Foreskin melanocyte (primary cell): ENCODE measurements at places on chromosomes 4 and X.

DNA sequence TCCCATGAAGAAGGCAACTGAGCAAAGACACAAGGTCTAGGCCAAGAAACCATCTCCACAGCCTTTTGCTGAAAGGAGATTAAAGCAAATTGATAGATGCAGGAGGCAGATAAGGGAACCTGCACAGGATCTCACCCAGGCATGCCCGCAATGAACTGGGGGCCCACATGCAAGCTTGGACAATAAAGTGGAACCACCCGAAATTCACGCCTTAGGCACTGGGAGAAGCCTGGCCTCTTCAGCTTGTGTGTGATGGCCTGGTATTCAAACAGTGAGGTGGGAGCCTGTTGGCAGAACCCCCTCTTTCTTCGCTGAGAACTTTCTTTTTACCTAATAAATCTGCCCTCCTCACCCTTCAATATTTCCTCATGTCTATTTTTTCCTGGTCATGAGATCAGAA lies 213.2 kb downstream of the NR3C2 start:
- DNase-seq, result no peak

GRCh38 chr4:152613841-152614721 lies 65.7 kb downstream of the TMEM154 start:
- no peak for DNase-seq

DNA sequence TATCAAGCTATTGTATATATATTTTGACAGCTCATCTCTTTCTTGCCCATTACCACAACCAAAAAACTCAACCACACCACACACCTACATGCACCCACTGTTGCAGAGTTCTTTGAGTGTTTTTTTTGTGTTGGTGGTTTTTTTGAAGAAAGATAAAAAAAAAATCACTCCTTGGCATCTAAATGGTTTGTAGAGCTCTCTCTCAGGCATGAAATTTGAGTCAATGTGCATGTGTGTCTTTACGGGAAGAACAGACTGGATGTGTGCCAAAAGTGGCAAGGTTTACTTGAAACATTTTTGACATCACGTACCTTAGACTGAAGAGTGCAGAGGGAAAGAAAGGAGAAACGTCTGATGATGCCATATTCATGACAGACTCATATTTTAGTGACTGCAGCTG lies 154.2 kb downstream of the FHIP1A start:
- no peak for DNase-seq

DNA sequence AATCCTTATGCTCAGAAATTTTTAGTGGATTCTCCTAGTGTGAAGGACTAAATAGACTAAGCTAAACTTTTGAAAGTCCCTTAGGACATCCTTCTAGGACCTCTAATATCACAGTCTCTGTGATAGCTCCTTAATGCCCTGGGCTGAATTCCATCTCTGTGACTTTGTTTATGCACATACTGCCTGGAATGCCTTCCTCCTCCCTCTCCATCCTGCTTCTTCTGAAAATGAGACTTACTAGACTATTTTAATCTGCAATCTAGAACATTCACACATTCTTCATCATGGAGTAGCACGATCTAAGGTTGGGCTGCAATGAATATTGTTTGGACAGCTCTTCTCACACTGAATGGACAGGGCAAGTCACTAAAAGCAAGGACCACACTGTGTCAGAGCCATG lies 65.0 kb upstream of the MSX1 start:
- DNase-seq, result no peak

DNA sequence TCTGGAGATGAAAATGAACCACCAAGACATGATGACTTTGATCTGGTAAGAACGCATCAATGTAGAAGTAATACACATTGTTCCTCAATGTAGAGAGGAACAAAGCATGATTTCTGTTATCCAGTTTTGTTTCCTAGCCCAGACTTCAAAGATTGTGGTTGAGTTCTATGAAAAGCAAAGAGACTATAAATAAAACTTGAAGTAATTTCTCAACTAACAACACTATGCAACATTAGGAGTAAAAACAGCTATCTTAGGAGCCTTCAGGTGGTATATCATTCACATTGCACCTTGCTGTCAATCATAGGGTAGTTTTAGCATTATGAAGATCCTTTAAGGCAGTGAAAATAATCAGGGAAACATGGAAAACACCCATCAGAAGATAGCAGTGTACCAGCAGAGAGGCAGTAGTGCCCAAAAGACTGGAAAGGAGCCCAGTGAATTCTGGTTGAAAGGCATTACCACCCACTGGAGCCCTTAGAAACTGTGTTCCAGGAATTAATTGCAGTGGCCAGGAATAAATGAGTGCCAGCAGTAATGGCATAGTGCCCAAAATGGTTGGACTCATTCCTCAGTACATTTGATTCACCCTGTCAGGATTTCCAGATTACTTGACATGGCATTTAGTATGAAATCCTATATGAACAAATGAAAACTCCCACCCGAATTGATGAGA lies 300.7 kb upstream of the CXXC4 start:
- DNase-seq, result no peak

DNA sequence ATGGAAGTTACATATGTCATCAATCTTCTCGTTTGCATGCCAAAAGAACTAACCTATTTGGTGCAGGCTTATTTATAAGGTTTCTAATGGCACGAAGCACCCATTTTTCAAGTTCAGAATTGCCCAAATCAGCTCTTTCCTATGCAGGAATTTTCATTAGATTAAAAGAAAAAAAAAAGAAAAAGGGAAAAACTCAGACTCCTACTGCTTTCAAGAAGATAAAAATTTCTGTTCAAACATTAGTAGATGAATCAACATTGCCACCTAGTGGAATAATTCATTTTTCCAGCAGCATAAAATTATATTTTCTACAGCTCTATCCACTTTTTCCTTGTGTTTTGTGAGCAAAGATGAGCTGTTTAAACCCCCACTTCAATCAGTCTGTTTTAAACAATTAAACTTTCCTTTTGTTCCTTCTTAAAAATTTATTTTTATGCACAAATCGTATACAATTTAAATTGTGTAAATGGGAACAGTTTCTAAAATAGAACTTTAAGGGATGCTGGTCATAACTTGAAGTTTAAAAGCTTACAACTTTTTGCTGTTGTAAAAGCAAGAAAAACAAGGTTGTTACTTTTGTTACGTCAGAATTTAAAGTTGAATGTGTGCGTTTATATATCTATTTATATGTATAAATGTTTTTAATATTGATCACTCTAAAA lies 309.9 kb downstream of the ARAP2 start:
- peak; percentile 24 for DNase-seq

GRCh38 chrX:39692796-39693195 lies 405.0 kb downstream of the BCOR start:
- no peak for DNase-seq

DNA sequence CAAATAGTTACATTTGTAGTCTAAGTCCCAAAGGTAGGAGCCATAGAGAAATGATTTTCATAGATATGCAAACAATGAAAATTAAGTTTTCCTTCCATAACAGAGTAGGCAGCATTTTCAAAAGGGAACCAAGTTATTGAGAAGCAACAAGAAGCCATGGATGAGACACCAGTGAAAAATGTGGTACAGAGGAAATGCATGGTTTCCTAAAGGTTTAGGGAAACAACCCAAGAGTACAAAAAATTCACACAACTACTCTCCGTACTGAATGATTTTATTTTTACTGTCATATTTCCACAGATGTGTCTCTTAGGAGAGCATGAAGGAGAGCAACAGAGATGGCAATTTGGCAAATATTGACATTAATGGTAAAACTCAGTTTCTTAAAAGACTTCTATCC lies 1408.9 kb upstream of the PCDH7 start:
- DNase-seq, result no peak

- no peak for DNase-seq
Observed at GRCh38 chr4:187218705-187219245, 495.1 kb upstream of the FAT1 start.

DNA sequence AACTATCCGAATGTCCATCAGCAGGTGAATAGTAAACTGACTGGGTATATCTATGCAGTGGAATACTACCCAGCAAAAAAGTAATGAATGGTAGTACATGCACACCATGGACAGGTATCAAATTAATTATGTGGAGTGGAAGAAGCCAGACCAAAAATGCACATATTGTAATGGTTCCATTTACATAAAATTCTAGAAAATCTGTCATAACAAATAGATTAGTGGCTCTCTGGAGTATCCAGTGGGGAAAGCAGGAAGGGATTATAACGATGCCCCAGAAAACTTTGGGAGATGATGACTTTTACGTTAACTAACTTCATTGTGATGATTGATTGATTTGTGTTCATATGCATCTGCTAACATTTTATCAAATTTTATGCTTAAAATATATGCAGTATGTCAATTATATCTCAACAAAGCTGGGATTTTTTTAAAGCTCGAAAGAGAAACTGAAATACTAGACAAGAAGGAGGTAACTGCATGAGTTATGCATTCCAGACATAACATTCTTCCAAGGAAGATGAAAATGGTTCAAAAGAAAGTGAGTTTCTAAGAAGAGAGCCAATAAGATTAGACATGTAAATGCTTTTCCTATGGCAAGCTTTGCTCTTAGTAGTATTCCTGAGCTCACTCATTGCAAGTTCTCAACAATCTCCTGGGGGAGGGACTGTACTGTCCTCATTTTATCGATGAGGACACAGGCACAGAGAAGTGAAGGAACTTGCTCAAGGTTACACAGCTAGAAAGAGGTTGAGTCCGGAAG lies 58.6 kb upstream of the MSX1 start:
- no peak for DNase-seq

GRCh38 chrX:123171781-123172180 lies 12.3 kb upstream of the GRIA3 start:
- DNase-seq, result no peak

GRCh38 chr4:155005395-155006090 lies 202.9 kb upstream of the NPY2R start:
- no peak for DNase-seq

DNA sequence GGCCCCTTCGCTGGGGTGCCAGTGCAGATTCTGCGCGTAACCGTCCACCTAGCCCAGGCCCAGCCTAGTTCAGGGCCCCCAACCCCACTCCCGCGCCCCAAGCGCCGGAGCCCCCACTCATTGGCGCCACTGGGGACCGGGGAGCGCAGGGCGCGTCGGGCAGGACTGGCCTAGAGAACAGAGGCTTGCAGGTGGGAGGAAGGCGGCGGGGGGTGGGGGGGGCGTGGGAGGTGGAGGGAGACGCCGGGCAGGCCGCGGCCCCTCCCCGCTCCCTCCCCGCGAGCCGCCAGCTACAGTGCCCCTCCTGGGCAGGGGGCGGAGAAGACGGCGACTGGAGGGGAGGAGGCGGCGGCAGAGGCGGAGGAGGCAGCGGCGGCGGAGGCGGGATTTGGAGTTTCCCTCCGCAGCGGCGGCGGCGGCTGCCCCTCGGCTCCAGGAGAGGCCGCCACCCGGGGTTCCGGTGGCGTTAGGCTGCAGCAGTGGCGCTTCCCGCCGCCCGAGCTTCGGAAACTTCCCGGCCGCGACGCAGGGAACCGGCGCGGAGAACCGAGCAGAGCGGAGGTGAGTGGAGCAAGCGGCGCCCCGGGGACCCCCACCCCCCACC lies 4.8 kb upstream of the DUSP9 start:
- no peak for DNase-seq

DNA sequence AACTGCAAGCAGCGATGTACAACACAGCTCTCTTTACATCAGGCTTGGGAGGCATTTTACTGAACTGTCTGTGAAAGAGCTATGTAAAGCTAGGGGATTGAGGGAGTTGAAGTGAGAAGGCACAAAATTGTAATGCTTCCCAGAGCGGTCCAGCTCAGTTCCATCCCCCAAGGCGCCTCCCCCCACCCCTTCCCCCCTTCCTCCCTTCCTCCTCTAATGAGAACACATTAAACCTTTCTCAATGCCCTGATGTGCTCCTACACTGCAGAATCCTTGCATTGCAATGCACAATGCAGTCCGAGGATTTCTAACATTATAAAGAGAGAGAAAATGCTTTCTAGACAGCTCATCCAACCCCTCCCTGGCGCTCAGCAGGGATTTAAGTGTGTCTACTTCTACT lies 73.9 kb downstream of the CXXC4 start:
- no peak for DNase-seq

- DNase-seq, result no peak
Observed at GRCh38 chr4:183304538-183304937, 15.5 kb downstream of the CLDN22 start.

DNA sequence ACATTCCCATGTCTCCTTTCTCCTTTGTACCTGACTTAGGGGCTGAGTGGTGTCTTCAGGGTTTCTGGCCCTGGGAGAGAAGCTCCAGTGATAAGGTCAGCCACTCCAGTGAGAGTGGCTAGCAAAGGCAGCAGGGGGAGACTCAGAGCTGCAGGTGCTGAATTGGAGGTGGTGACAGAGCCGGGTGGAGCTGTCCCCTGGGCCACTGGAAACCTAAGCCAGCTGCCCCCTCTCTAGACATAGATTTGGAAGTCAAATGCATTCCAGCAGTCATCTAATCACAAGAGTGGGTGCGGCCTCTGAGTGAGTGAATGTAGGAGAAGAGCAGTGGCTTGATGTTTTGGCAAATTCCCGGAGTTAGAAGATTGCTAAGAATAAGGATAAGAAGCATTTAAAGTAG lies 28.5 kb downstream of the TRIM2 start:
- no peak for DNase-seq

DNA sequence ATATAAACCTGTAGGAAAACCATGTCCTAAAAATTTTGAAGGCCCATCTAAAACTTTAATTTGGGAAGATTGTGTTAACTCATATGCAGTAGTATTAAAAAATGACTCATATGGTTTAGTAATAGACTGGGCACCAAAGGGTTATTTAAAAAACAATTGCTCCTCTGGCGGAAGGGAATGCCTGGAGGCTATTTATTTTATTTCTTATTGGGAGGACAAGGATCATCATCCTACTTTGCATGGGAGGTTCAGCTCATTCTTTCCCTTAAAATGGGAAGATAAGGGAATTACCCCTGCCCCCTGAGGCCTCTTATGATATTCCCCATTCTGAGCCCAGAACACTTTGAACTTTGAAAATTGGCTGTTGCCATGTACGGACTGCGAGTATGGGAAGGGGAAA lies 29.7 kb upstream of the MGST2 start:
- DNase-seq, result no peak

- DNase-seq, result no peak
Observed at GRCh38 chrX:124395145-124395880, 49.0 kb downstream of the SH2D1A start.

- no peak for DNase-seq
Observed at GRCh38 chrX:73877687-73878086, 314.7 kb downstream of the CHIC1 start.

DNA sequence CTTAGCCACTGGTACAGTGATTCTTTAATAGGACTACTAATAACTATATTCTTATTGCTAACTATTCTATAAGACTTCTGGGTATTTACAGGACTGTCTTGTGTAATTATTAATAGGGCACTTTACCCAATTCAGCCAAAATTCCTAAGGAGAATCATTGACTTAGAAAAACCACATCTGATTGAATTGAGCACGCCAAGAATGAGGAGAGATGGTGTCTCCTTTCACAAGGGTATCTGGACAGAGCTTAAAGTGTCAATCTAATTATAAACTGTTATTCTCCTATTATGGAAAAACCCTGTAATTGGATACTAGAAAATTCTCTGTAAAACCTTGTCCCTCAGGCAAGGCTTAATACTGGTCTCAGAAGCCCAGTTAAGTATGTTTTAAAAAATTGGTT lies 111.1 kb upstream of the TLL1 start:
- DNase-seq, result no peak

- DNase-seq, result no peak
Observed at GRCh38 chr4:165635951-165636350, 237.1 kb upstream of the TLL1 start.

GRCh38 chrX:116667346-116668134 lies 204.8 kb upstream of the CT83 start:
- DNase-seq, result no peak
